ENCODE measurements at places on chromosomes 11 and 22.

DNA sequence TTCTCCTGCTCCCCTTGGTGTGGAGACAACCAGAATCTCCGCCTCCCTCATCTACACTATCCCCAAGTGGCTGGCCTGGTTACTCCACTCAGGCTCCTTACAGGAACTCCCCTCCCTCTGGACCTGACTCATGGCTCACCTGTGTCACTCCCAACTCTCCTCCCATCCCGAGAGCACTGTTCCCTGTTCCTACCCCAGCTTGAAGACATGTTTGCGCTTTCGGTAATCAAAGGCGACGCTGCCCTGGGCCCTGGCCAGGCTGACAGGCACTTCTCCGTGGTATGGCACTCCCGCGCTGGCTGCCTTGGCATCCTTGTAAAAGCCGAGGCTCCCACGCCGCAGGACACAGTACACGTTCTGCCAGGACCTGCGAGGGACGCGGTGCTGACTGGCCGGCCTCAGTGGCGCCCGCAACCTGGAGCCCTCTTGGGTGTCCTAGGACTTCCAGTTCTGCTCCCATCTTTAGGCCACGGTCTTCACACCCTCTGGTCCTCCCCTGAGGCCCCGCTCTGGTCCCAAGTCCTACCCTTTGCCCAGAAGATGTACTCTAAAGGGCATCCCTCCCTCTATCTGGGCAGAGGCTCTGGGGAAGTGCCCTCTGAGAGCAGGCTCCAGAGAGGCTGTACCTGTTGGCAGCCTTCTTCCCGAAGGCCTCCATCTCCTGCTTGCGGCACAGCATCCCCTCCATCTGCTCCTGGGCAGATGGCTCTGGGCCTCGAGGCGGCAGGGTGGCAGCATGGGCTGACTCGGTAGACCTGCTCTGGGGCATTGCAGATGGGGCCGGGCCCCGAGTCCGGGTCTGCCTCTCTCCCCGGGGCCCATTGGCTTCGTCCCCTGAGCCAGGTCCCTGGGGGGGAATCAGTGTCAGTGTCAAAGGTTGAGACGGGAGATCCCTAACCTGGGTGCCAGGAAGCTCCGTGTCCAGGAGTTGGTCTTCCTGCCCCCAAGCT is 9.4 kb upstream of the RBM4B start:
- no peak for DNase-seq

GRCh38 chr11:69925366-69926196 is 106.4 kb upstream of the FGF3 start:
- DNase-seq = no peak

DNA sequence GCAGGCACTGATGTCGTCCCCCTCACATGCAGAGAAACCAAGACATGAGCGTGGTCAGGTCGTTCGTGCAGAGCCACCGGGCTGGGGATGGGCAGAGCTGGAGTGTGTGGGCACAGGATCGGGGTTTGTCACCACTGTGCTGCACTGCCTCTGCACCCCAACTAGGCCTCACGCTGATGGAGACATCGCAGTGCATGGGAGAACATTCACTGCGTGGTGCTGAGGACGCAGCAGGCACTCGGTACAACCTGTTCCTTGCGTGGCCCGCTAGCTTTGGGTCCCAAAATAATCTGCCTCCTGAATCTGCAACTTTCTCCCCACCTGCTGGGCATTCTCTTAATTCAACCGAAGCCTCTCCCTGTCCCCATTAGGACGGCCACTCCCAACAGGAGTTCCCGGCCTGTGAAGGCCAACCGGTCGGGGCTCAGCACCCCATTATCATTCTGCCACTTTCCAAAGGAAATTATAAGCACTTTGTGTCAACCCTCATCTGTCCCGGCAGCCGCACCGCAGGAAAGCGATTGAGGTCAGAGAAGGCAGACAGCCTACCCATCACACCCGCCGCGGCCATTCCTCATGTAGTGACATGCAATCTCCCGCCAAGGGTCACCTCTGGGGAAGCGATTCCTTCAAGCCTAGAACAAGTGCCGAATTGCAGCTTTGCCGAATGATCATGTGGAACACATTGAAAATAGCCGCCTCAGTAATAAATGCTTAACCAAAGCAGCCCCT is 490.4 kb downstream of the MN1 start:
- no peak for DNase-seq

DNA sequence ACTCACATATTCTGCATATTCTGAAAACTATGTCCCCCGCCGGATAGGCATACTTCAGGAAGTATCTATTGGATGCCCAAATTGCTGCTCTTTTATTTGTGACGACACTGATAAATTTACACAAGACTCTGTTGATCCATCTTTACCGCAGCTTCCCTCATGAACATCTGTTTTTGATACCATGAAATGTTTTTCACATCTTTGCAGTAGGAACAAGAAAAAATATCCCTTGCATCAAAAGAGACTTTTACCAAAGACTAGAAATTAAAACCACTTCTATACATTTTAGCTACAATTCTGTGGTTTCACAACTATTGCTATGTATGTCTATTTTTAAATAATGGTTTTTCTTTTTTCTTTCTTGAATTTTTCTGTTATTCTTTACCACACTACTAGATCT is 15.3 kb downstream of the POU2AF2 start:
- DNase-seq = no peak

DNA sequence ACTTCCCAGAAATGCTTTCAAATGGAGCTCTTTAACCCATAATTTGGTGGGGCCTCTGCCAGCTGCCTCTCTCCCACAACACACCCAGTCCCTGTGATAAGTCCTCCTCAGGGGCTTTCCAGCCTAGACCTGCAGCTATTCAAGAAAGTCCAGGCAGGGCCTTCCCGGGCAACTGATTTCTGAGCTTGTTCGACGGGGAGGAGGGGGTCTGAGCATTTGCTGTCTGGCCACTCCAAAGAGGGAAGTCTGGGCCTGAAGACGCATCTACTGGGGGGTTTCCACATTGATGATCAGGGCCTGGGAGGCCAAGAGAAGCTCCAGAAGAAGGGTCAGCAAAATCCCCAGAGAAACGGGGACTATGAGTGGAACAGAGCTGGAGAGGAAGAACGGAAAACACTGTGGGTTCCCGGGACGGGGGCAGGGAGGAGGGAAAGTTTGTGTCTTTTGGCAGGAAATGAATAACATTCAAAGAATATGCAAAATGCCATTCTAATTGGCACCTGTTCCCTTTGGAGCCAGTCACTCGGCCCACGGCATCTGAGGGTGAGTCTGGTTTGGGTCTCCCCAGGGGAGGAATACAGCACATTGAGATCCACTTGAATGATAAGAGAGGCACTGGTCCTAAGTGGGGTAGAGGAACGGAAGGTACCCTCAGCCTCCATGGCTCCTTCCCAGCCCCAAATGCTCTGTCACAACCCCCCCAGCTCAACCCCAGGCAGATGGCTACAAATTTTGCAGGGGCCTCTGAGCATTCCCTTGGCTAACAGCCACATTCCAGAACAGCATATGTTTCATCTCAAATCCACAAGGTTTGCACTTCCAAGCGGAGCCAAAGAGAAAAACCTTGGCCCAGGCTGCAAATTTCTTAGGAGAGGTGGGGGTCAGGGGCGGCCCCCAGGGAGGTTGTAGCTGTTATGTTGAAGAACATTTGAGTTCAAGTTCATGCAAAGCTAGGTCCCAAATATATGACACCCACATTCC is 72.0 kb downstream of the RPUSD4 start:
- no peak for DNase-seq

DNA sequence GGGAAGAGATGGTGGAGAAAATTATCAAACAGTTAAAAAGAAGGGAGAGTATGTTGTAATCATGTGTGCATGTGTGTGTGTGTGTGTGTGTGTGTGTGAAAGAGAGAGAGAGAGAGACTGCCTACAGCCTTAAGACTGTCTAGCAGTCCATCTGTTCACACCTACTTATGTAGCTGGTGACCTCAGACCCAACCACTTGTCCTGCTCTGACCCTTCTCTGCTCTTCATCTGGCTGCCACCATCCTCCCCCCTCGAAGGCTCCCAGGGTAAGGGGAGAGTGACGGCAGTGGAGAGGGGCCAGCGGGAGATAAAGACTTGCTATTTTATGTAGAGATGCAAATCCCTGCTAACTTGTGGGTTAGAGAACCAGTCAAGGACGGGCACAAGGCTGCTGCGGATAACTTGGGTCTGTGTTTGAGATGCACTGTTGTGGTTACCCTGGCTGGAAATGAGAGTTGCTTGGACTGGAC is 24.9 kb upstream of the GRAMD1B start:
- DNase-seq = no peak

- no peak for DNase-seq
Observed at GRCh38 chr11:10494636-10495463, 39.8 kb downstream of the AMPD3 start.

GRCh38 chr11:92070026-92070889 is 154.4 kb upstream of the FAT3 start:
- no peak for DNase-seq

DNA sequence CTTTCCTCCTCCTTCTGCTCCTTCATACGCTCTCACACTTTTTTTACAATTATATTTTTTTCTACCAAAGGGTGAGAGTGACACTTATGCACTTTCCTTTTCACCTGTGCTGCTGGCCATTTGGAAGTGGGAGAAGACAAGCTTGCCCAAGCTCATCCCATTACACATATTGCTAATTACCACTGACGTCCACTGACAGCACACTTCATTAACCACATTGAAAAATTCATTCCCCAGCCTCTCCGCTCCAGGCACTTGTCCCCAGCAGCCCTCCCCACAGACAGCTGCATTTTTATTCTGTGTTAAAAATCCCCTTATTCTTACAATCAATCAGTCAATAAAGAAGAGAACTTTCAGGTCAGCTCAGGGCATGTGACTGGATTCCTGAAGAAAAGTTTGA is 175.1 kb downstream of the LRRC4C start:
- no peak for DNase-seq

- no peak for DNase-seq
Observed at GRCh38 chr11:63682066-63683021, 1.0 kb downstream of the RTN3 start.

GRCh38 chr11:67286621-67287333 is 2.3 kb upstream of the ANKRD13D start:
- DNase-seq = no peak

DNA sequence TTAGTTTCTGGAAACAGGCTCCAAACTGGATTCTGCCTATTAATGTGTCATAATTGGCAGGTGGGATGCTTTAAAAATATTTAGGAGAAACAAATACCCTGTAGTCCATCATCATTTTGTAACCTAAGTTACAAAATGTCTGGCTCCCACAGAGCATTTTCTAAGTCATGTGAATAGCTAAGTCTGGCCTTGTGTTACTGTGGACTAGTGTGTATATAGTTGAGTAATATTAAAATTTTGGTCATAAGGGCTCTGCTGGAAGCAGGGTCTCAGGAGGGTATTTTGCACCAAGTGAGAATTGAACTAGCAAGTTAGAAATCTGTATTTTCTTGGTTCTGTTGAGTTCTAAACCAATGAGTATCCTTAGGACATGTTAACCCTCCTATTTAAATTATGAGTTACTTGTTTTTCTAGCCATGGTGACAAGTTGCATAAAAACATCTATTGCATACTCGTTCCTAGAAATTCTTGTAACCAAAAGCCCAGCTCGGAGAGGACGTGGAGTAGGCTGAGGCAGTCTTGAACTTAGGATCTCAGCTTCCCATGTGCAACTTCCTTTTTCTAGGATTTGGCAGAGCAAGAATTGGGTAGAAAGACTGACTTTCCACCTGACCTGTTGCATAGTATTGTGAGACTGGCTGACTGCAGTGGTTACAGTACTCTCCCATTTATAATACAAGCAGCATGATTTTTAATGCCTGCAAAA is 5.4 kb downstream of the PTPMT1 start:
- no peak for DNase-seq

GRCh38 chr11:92306966-92307510 is 82.4 kb downstream of the FAT3 start:
- DNase-seq = no peak

GRCh38 chr11:6357222-6357621 is 33.1 kb upstream of the SMPD1 start:
- DNase-seq = no peak

GRCh38 chr11:107851704-107852310 is 6.8 kb downstream of the SLC35F2 start:
- DNase-seq = no peak

GRCh38 chr11:114821621-114822412 is 143.5 kb downstream of the NXPE2 start:
- no peak for DNase-seq

- DNase-seq = peak; percentile 91
Observed at GRCh38 chr11:47185305-47186075, 744 bp downstream of the PACSIN3 start.

DNA sequence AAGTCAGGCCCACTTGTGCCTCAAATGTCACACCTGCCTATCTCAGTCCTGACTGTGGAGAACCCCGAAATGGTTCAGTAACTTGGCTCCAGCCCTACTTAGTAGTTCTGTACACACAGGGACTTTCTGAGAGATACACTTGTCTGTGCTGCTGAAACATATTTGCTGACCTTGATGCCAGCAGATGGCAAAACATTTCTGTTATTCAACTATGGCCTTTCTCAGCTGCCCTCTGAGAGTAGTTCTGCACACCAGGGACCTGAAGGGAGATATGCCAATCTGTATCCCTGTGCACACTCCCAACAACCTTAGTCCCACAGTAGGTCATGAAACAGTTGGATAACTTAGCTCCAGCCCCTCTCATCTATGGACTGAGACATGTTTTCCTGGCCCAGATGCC is 1651.5 kb downstream of the LRRC4C start:
- no peak for DNase-seq

DNA sequence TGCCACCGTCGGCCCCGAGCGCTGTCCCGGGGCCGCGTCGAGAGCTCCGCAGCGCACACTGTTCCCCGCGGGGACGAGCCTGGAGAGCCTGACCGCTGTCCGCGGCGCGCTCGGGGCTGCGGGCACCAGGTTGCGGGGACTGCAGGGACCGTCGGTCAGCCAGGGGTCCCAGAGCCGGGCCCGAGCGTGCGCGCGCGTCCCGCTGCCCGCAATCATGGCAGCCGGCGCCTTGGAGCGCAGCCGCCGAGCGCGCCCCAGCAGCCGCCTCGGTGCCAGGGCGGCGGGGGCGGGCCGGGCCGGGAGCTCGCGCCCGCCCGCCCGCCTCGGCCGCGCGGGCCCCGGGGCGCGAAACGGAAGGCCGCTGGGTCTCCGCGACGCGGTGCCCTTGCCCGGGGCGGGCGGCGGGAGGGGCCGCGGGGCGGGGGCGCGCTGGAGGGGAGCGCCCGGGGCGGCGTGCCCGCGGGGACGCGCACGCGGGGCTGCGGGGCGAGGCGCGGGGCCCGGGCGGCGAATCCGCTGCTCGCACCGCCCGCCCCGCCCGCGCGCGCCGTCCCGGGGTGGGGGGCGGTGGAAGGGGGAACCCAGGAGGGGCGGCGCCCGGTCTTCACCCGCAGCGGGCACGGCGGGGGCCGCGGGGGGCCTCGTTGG is 79.4 kb upstream of the PPARA start:
- DNase-seq = peak; percentile 80

GRCh38 chr11:115599125-115599524 is 94.9 kb upstream of the CADM1 start:
- no peak for DNase-seq
